ENCODE measurements at places on chromosomes 2 and 18. TPM values are rescaled to one million over a fixed set of nuclear protein-coding genes. Genes with fewer than 3 reads are reported as not detected.

DNA sequence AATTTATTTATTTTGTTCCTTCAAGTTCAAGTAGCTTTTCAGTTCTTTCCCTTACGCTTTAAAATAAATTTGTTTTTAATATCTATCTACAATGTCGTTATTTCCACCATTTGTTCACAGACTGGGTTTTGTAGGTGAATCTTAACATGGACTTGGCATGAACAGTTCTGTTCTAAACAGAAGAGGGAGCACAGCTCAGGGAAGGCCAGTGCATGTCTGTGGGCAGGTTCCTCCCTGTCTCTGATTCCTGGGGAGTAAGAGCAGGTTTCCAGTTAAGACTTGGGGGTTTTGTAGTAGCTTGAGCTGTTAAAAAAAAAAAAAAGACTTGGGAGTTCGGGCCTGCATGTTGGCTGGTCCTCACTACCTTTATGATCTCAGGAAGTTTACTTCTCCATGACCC is 11.1 kb downstream of the TTL start:
- no peak for DNase-seq

GRCh38 chr2:113784823-113785744 is 28.6 kb upstream of the SLC35F5 start:
- no peak for DNase-seq

GRCh38 chr2:112591413-112591812 is 7.0 kb downstream of the CHCHD5 start:
- no peak for DNase-seq

GRCh38 chr2:17756668-17757067 is 2.7 kb downstream of the GEN1 start:
- DNase-seq, result peak; percentile 7

DNA sequence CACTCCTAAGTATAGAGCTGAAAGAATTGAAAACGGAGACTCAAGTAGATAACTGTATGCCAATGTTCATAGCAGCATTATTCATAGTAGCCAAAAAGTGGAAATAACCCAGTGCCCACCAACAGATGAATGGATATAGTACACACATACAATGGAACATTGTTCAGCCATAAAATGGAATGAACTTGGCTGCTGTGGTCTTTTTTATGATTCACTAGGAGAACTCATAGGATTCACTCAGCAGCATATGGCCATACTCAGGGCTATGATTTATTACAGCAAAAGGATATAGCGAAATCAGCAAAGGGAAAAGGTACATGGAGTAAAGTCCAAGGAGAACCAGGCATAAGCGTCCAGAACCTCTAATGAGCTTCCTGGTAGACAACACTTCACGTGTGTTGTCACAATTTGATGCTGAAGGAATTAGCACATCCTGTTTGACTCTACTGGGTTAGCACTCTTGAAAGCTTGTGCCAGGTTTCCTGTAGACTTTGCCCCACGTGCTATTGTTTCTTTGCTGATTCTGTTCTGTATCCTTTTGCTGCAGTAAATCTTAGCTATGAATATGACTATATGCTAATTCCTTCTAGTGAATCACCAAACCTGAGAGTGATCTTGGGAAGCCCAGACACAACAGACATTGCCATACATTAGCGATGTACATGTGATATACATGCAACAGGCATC is 15.7 kb downstream of the SPC25 start:
- no peak for DNase-seq

GRCh38 chr2:177753682-177754491 is 318.7 kb downstream of the PDE11A start:
- DNase-seq, result peak; percentile 72

DNA sequence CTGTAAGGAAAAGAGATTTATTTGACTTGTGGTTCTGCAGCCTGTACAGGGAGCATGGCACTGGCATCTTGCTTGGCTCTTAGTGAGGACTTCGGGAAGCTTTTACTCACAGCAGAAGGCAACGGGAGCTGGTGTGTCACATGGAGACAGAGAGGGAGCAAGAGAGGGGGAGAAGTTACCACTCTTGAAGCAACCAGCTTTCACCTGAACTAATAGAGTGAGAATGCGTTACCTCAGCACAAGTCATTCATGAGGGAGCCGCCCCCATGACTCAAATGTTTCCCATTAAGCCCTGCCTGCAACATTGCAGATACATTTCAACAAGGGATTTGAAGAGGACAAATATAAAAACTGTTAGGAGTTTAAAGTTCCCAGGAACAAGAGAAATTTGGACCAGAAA is 190.0 kb downstream of the CYRIA start:
- no peak for DNase-seq

- DNase-seq, result no peak
Measured at GRCh38 chr2:223214394-223215253, 162.6 kb downstream of the KCNE4 start.

DNA sequence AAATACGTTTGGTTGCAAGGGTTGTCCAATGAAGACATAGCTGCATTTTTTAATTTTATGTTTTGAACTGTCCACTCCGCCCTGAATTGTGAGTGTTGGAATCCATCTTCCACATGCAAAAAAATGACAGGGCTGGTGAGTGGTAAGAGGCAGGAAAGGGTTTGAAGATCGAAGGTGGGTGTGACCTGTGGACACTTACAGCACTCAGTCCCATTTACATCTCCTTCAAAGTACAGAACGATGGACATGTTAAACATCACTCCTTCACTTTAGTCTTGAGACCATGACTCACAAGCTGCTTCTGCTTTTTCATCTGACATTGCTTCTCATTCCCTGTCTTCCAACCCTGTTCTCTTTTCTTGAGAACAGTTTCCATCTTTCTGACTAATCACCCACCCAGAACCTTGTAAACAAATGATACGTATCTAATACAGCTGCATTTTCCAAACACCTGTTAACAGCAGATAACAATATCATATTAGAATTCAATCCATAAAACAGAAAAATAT is 179.3 kb downstream of the ZNF516 start:
- DNase-seq, result no peak

DNA sequence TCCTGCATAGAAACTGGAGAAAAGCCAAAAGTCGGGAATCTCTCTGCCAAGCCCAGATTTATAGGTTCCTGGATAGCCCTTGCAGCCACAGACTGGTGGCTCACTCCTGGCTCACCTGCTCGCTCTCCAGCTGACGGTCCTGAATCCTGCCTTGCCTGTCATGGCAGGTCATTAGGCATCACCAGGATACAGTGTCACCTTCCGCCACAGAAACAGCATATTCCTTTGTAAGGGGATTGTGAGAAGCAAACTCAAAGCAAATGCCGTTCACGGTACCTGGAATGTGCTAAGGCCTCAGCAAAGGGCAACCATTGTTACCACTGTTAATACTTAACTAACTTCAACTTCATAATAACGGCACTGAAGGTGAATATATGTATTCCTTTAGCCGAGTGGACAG is 57.1 kb upstream of the GPR45 start:
- no peak for DNase-seq

DNA sequence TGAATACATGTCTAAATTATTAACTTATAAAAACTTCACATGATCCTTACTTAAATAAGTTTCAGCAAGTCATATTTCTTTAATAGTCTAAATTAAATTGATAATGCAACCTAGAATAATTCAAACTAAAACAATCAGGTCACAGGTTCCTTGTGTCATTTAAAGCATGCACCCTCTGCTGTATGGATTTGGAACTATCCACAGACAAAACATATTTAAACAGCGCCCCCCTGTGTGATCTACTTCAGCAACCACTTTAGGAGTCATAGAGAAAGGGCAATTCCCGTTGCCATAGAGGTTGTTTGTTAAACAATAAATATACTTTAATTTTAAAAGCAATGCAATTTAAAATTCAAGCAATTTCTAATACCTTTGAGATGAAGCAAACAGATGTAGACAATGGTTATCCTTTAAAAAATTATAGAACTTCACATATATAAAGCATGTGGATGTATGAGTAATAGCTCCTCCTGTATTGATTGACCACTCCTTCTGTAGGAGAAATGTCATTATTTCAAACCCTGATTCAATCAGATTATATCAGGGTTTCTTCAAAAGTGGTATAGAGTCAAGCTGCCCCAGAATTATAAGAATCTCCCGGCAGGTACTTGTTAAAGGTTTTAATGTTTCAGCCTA is 21.2 kb downstream of the GRB14 start:
- DNase-seq, result no peak

GRCh38 chr2:235728800-235729556 is 235.1 kb downstream of the AGAP1 start:
- no peak for DNase-seq

DNA sequence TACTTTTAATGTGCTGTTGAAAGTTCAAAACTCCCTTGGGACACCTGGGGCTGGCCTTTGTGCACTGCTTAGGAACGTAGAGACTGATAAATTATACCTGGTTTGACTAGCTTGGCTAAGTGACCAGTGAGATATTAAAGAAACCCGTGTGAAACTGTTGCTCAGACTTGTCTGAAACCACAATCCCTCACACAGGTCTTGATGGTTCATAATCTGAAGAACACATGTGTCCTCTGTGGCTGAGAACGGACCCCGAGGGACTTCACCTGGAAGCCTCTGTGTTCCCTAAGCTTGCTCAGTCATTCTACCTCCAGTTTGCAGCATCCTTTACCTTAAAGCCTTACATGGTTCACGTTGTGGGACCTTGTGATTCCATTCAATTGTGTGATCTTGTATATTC is 218.8 kb downstream of the CBLN2 start:
- no peak for DNase-seq

- no peak for DNase-seq
Measured at GRCh38 chr2:139685090-139685983, 905.1 kb upstream of the NXPH2 start.

Gene LHCGR
- 0.14 TPM for polyA plus RNA-seq

Gene AKAIN1
- 0.41 TPM for polyA plus RNA-seq

Gene CASP8
- 9.3 TPM for polyA plus RNA-seq

Gene CROCC2
- 0.08 TPM for polyA plus RNA-seq

Gene CCDC178
- 1.5 TPM for polyA plus RNA-seq
